Foreskin keratinocyte (primary cell): ENCODE measurements at places on chromosomes 12 and 14.
A peak's percentile ranks its signal among the peaks of the same experiment; 100 is the strongest.

- DNase-seq, result peak; percentile 55
Measured at GRCh38 chr12:7219599-7220243, 30.2 kb downstream of the PEX5 start.

GRCh38 chr12:66241061-66242043 is 52.3 kb downstream of the IRAK3 start:
- no peak for DNase-seq

DNA sequence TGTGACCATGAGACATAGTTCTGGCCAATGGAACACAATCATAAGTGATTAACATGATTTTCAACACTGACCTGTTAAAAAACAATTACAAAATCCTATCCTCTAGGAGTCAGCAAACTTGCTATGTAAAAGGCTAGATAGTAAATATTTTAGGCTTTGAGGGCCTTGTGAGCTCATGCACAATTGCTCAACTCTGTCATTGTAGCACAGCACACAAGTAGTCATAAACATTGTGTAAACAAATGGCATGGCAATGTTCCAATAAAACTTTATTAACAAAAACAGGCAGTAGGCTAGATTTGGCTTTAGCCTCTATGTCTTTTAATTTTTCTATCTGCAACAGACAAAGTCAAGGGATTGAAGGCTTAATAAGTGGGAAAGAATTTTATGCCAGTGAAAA is 350.7 kb downstream of the C12orf50 start:
- DNase-seq, result peak; percentile 43

GRCh38 chr12:132395908-132396305 is 66.5 kb upstream of the GALNT9 start:
- DNase-seq, result no peak
